ENCODE measurements at places on chromosomes 12 and 14.
A peak's percentile ranks its signal among the peaks of the same experiment; 100 is the strongest.

GRCh38 chr12:66203820-66204219, 14.8 kb downstream of the IRAK3 start:
- DNase-seq = no peak

- no peak for DNase-seq
These were observed 6.1 kb downstream of the RSRC2 start for GRCh38 chr12:122520676-122521075.

DNA sequence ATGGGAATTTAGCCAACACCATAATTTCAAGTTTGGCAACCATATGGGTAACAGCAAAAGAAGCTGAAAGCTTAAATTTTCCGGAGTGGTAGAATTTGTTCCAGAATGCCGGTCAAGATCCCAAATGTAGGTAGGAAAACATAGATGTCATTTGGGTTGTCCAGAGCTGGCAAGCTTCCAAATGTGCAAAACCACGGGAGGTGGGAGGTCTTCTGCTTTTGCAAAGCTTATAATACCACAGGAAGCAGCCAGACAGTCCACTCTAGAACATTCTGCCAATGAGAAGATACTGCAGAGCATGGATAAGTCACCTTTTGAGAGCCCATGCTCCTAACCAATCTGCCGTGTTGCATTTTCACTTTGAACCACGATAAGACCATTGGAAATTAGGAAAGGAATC, 26.4 kb upstream of the BATF start:
- DNase-seq = no peak

DNA sequence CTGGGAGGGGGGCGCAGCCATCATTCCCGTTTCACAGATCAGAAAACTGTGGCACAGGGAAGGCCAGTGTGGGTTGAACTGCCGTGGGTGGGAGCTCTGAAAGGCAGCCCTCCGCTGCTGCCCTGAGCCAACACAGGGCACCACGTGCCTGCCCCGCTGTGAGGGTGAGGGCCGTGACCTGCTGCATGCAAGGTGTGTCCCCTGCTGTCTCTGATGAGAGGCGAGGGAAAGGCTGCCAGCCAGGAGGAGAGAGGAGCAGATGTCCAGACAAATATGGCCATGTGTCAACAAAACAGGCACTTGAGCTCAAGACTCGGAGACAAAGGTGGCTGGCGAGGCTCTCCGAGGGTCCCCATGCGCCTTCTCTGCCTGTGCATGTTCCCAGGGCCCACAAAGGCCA, 108.8 kb downstream of the RBM19 start:
- no peak for DNase-seq

DNA sequence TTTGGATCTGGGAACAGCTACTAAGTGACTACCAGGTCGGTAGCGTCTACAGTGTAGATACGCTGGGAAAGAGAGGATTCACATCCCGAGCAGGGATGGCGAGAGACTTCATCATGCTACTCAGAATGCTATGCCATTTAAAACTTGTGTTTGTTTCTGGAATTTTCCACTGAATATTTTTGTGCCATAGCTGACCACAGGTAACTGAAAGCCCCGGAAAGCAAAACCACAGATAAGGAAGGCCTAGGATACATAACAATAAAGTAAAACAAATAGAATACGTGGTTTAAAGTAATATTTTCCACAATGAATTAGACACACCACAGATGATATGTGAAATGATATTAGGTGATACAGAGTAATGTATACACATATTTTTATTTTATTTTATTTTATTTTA, 7.9 kb upstream of the HCAR1 start:
- DNase-seq = no peak

GRCh38 chr12:132014092-132014914, 64.6 kb downstream of the EP400 start:
- no peak for DNase-seq

- DNase-seq = no peak
These were observed 5.8 kb upstream of the SLC6A13 start for GRCh38 chr12:268483-268840.

DNA sequence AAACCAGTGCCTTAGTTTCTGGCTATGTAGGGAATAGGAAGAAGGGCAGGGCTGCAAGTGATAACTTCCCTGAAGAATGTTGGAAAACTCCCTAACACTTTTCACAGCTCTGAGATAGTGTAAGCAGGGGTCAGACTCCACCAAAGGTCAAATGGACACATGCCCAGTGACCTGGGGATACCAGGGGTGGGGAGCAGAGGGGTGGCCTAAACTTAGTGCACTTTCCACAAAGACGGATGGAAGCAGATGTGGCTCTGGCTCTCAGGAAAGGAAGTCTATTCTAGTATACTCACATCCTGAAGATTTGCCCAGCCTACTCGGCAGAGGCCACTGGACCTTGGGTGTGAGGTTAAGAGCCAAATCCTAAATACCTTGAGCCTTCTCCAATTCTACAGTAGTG, 285.8 kb downstream of the NUAK1 start:
- DNase-seq = no peak

DNA sequence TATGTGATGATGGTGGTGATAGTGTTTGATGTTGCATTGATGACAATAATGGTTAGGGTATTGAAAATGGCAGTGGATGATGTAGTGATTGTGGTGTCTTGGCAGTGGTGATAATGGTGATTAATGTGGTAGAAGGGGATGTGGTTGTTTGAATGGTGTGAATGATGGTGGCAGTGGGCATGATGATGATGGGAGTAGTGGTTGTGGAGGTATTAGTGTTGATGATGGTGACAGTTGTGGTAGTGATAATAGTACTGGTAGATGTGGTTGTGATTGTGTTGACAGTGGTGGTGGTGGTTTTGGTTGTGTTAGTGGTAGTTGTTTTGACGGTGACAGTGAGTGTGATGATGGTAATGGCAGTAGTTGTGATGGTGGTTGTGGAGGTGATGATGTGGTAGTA, 1049.0 kb downstream of the VRK1 start:
- DNase-seq = no peak

GRCh38 chr14:89648924-89649323, 231.9 kb upstream of the FOXN3 start:
- no peak for DNase-seq

DNA sequence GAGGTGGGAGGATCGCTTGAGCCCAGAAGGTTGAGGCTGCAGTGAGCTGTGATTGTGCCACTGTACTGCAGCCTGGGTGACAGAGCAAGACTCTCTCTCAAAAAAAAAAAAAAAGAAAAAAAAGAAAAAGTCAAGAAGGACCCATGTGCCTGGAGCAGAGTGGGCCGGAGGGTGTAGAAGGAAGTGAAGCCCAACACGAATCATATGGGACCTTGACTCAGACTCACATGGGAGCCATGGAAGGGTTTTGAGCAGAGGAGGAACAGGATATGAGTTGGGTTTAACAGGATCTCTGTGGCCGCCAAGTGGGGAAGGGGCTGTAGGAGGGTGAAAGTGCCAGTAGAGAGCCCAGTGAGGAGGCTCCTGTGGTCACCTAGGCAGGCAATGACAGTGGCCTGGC, 165.4 kb downstream of the PHETA1 start:
- DNase-seq = no peak

DNA sequence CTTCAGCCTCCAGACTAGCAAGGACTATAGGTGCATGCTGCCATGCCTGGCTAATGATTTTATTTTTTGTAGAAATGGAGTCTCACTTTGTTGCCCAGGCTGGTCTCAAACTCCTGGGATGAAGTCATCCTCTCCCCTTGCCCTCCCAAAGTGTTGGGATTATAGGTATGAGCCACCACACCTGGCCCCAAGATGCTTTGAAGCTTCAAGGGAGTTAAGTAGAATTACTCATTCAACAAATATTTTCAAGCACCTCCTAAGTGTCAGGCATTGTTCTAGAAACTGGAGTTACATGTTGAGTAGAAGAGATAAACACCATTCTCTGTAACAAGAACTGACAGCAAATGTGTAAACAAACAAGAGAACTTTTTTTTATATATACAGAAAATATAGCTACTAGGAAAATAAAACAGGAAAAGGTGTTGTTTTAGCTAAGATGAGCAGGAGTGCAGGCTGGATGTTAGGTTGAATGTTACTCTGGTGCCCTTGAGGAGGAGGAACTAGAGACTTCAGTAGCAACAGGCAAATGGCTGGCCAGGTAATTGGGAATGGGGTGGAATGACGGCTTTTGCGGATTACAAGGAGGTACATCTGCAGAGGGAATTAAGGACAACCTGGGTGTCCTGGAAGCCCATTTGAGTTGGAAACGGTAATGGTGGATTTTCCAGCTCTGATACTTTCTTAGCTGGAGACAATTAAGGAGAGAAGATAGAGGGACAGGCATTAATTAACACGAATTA, 32.0 kb upstream of the CFAP54 start:
- DNase-seq = no peak

DNA sequence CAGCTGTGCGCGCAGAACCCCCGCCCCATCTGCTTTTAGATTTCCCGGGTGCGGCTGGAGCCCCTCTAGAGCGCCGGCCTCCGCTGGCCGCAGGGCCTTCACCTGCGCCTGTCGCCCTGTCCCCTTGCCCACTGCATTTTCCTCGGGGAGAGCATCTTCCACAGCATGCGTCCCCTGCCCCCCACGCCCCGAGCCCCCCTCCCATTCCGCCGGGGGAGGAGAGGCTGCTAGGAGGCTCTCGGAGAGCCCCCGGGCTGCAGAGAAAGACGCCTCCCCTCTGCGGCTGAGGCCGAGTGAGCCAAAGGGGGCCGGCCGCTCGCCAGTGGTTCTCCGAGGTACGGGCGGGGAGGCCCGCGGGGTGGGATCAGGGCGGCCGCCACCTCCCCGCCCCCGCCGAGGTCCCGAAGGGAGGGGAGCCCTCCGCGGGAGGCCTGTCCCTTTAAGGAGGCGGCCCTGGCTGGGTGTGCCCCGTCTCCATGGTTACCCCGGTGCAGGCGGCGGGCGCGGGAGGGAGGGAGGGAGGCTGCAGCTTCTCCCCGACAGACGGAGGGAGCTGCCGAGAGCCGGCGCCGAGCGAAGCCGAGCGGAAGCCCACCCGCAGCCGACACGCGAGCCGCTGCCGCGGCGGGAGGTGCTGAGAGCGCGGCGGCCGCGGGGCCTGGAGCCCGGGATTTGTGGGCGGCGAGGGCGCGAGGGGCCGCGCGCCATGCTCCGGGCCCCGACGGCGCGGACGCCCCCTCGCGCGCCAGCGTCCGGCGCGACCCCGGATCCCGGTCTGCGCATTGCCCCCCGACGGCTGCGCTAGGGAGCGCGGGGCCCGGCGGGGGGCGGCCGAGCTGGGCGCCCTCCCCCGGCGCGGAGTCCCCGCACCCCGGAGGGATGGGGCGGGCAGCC, at the start of gene KCNH3:
TSS of gene KCNH3 (plus strand) at position 521 of the 894 bp plus-strand sequence. CDS start 387 bp downstream, outside the sequence.
- peak; percentile 28 for DNase-seq

DNA sequence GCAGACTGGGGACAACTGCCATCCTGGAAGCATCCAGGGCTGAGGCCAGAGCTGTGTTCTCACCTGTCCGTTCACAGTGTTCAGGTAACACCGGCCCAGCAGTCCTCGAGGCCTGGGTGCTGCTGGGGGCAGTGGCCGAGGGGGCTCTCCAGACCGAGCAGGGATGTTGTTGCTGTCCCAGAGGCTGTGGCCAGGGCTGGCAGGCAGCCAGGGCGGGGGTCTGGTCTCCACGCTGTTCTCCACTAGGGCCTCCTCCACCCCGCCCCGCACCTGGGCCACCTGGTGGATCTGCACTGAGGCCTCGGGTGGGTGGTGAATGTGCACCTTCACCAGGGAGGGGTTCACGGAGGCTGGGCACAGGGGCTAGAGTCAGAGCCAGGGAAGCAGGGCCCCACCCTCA, 57.4 kb downstream of the ISCA2 start:
- DNase-seq = no peak

DNA sequence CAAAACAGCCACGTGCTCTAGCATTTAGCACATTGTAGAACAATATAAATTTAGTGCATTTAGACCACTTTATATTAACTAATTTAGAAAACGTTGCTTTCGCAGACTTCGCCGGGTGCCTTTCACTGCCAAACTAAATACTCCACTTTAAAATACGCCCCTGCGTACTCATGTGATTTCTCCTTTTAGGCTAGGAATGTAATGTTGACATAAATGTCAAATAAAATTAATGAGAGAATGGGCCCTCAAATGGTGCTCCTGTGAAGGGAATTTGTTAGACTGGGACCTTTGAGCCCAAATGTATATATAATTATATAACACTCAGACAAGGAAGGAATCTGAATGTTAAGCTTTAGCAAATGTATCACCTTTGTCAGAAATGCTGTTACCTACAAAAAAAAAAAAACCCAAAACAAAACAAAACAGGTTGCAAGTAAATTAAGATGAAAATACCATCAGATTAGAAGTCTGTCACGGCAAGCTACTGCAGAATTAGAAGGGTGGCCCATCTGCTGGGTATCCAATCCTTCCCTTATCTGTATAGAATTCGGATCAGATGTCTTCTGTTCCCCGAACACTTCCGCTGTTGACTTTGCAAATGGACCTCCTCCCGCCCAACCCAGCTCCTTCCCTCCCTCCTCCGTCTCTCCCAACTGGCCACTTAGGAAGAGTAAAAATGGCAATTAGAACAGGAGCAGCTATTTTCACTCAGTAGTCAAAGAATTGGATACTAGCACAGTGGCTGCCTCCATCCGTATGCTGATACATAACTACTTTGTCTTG, 159.3 kb upstream of the FOXN3 start:
- no peak for DNase-seq

DNA sequence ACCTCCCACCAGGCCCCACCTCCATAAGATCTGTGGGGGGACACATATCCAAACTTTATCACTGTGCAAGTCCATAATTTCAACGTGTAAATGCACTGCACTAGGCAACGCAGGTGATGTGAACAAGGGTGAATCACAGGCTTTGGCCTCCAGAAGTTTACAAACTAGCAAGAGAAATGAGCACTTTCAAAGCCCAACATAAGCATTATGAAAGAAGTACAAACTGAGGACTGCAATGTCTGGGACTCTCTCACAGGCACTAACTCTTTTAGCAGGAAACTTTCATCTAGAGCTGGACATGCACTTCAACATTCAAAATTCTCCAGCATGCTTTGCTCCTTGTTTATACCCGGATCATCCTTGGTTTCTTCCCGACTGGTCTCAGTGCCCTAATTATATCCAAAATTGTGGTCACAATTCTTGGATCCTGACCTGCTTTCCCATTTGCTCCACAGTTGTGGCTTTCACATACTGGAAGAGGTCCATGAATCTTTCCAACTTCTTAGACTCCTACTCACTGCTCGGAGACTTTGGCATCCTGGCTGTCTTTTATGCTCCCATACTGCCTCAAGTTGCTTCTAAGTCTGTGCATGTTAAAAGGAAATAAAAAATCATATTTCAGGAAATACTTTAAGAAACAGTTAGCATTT, 44.9 kb upstream of the STRAP start:
- no peak for DNase-seq

GRCh38 chr12:7645395-7646177, 20.1 kb downstream of the APOBEC1 start:
- no peak for DNase-seq

- no peak for DNase-seq
These were observed 848.6 kb upstream of the LRFN5 start for GRCh38 chr14:40758076-40758475.

- no peak for DNase-seq
These were observed 14.5 kb upstream of the ANKRD33 start for GRCh38 chr12:51873251-51873994.

- no peak for DNase-seq
These were observed 133.2 kb upstream of the NOVA1 start for GRCh38 chr14:26730929-26731618.

- no peak for DNase-seq
These were observed 11.6 kb downstream of the HIP1R start for GRCh38 chr12:122846622-122847515.

- no peak for DNase-seq
These were observed 16.6 kb downstream of the TAMALIN start for GRCh38 chr12:52023182-52023975.

- DNase-seq = no peak
These were observed 28.8 kb downstream of the DMAC2L start for GRCh38 chr14:50340963-50341362.
